Thyroid gland (tissue), 4 donors: ENCODE measurements at places on chromosomes 1 and 21. TPM values are rescaled to one million over a fixed set of nuclear protein-coding genes. Genes with fewer than 3 reads are reported as not detected.
A peak's percentile ranks its signal among the peaks of the same experiment; 100 is the strongest.

The SLC66A1 gene
- total RNA-seq = 17.8 TPM

The H6PD gene
- total RNA-seq = 37.2 TPM

The NR5A2 gene
- 1.5 TPM for total RNA-seq

The F13B gene
- not detected for total RNA-seq

The MATN1 gene
- total RNA-seq = not detected

The ADCY10 gene
- total RNA-seq = 0.45 TPM

- H3K36me3 ChIP-seq = no peaks in the 10 kb centered on the region
- H3K4me3 ChIP-seq = no peak overlapping the region
- H3K27ac ChIP-seq = no peak overlapping the region
- DNase-seq = no peak
- no peaks in the 10 kb centered on the region for H3K27me3 ChIP-seq
- no peaks in the 10 kb centered on the region for H3K4me1 ChIP-seq
Measured at GRCh38 chr1:111082421-111083203, 57.3 kb downstream of the DRAM2 start.

GRCh38 chr1:236982380-236982779 is 21.9 kb downstream of the MT1HL1 start:
- H3K36me3 ChIP-seq = no peaks in the 10 kb centered on the region
- DNase-seq = no peak
- H3K4me3 ChIP-seq = no peak overlapping the region
- H3K4me1 ChIP-seq = peaks cover 7% of the 10 kb centered on the region
- H3K27ac ChIP-seq = no peak overlapping the region
- no peaks in the 10 kb centered on the region for H3K27me3 ChIP-seq

- no peaks in the 10 kb centered on the region for H3K36me3 ChIP-seq
- DNase-seq = no peak
Measured at GRCh38 chr1:109134423-109134822, 20.5 kb downstream of the ELAPOR1 start.

DNA sequence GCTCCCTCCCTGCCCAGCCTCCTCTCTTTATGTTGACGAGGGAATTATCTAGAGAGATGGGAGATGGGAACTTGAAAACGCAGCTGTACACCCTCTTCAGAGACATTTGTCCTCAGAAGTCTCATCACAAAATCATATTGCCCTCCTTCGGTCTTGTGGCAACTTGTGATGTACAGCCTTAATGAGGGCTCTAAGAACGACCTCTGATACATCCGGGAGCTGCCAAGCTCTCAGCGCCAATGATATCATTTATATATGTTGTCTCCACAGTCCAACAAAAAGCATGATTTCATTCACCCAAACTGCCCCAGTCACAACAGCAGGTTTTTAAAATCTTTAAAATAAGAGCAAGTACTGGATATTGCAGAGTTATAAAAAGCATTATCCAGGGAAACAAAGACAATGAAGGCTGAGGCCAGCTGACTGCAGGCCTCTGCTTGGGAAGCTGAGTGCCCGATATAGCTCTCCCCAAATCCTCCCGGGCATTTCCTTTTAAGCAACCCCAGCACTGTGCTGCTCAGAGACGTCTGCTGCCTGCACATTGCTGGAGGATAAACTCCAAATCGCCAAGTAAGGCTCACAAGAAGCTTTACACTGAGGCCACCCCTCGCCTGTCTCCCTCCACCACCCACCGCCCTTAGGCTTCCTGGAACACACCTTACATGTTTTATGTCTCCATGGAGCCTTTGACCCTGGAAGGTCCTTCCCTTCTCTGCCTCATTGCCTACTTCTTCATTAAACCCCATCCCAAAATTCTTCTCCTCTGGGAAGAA is 236.1 kb downstream of the C1orf94 start:
- no peak overlapping the region for H3K27ac ChIP-seq
- H3K4me3 ChIP-seq = no peak overlapping the region
- no peak for DNase-seq
- no peaks in the 10 kb centered on the region for H3K4me1 ChIP-seq
- no peaks in the 10 kb centered on the region for H3K27me3 ChIP-seq
- H3K36me3 ChIP-seq = no peaks in the 10 kb centered on the region

- no peaks in the 10 kb centered on the region for H3K36me3 ChIP-seq
- DNase-seq = peak; percentile 36
- no peaks in the 10 kb centered on the region for H3K27me3 ChIP-seq
- H3K4me1 ChIP-seq = peaks cover 12% of the 10 kb centered on the region
- no peak overlapping the region for H3K4me3 ChIP-seq
Measured at GRCh38 chr1:15703562-15703961, 19.4 kb downstream of the PLEKHM2 start.
